ENCODE measurements at places on chromosomes 3 and 15. TPM values are rescaled to one million over a fixed set of nuclear protein-coding genes. Genes with fewer than 3 reads are reported as not detected.

The LRRC2 gene
- total RNA-seq: not detected

The C3orf20 gene
- 0.20 TPM for total RNA-seq

DNA sequence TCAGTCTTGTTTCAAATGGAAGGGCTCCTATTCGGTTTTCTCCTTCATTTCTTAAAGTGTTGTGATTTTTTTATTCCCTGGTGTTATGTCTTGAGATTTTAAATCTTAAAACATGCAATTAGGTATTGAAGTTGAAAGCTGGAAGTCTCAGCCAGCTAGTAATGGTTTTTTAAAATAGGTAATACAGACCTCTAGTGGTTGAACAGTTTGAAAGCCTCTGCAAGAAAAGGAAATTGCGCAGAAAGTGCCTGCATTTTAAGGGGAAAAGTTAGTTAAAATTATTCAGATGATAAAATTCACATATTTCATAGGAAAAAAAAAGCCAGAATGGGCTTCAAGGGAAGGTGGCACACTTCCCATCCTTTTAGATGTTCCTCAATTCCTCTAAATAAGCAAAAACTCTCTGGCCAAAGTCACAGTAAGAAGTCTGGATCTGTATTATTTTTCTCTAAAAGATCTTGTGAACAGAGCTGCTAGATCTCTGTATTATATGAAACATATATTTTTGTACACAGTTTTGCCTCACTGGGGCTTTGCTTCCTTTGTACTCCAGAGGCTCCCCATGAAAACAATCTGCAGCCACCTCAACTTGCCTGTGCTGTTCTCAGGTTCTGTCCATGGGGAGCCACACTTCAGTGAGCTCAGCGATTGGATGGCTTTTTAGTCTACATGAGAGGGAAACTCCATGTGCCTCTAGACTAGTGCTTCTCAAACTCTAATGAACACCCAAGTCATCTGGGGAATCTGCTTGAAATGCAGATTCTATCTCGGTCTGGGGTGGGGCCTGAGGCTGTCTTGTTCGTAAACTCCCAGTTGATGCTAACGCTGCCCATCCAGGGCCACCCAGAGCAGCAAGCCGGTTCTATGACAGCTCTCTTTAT is 21.5 kb downstream of the AGTR1 start:
- H3K36me3 ChIP-seq: no peaks in the 10 kb centered on the region
- DNase-seq: peak; percentile 4
- no peak overlapping the region for H3K27ac ChIP-seq
- 0 out of 2 replicates have a peak, but pooled peaks cover 4% of the 10 kb centered on the region for H3K4me1 ChIP-seq
- no peak overlapping the region for H3K4me3 ChIP-seq

The CFAP161 gene
- total RNA-seq: 0.15 TPM

DNA sequence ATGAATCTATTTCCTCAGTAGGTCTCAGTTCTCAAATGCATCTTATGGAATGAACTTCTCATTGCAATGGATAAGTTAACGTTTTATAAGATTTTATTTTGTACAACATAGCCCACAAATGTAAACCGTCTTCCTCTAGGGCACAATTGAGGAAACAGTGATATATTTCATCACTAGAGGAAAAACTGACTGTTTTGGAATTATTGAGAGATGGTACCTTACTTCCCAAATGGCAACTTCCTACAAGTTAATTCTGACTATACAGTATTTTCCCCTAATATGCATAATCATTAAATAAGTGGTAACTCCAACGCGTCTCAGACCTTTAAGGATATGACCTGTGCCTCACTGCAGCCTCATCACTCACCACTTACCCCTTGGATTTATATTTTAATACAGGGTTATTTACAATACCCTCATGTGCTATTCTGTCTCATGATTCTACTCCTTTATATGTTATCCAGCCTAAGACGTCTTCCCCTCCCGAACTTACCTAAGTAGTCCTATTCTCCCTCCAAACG is 13.3 kb downstream of the GABPB1 start:
- no peaks in the 10 kb centered on the region for H3K36me3 ChIP-seq
- H3K27ac ChIP-seq: no peak overlapping the region

GRCh38 chr15:48580736-48581135 is 64.8 kb downstream of the FBN1 start:
- H3K27ac ChIP-seq: no peak overlapping the region
- no peaks in the 10 kb centered on the region for H3K36me3 ChIP-seq
- H3K4me1 ChIP-seq: no peaks in the 10 kb centered on the region
- H3K4me3 ChIP-seq: no peak overlapping the region
- no peak for DNase-seq
- no peaks in the 10 kb centered on the region for H3K27me3 ChIP-seq

DNA sequence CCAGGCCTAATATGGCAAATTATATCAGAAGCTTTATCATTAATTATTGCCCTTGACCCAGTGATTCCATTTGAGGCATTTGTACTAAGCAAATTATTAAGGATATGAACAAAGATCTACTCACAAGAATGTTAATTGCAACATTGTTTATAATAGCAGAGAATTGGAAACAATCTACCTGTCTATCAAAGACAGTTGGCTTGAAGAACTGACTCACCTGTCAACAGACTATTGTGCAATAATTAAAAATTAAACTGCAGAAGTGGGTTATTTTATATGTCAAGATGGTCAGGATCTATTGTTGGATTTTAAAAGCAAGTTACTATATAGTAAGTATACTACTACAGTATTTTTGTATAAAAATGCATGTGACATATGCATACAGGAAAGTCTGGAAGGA is 6.7 kb upstream of the FETUB start:
- DNase-seq: no peak
- H3K4me3 ChIP-seq: no peak overlapping the region
- H3K27ac ChIP-seq: no peak overlapping the region

- H3K27me3 ChIP-seq: 0 out of 2 replicates have a peak, but pooled peaks cover 3% of the 10 kb centered on the region
- no peak overlapping the region for H3K27ac ChIP-seq
- no peak for DNase-seq
- H3K4me3 ChIP-seq: no peak overlapping the region
Observed at GRCh38 chr3:67739851-67740250, 85.4 kb upstream of the SUCLG2 start.

- peaks cover 10% of the 10 kb centered on the region for H3K4me1 ChIP-seq
- H3K36me3 ChIP-seq: peaks cover 32% of the 10 kb centered on the region
- H3K27me3 ChIP-seq: no peaks in the 10 kb centered on the region
- DNase-seq: peak; percentile 97
Observed at GRCh38 chr3:49673715-49674496, at the start of gene APEH. Gene APEH (plus strand): TSS chr3:49674351. CDS start chr3:49674402, 51 bp downstream.

The AHSG gene
- 1.6 TPM for total RNA-seq

DNA sequence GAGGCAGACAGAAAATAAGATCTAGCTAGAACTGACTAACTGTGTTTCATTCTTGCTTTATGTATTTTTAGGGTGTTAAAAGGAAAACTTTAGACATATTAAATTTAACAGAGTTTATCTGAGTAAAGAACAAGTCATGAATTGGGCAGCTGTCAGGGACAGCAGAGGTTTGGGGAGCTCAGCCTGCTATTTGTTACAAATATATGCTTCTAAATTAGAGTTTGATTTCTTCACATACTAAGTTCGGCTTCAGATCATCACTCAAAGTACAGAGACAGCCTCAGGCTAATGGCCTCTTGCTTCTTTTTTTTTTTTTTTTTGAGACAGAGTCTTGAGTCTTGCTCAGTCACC is 21.9 kb downstream of the EFCC1 start:
- DNase-seq: no peak
- no peak overlapping the region for H3K27ac ChIP-seq
- no peaks in the 10 kb centered on the region for H3K36me3 ChIP-seq
- H3K4me1 ChIP-seq: peaks cover 17% of the 10 kb centered on the region
- H3K4me3 ChIP-seq: no peak overlapping the region

The FBXL2 gene
- 12.8 TPM for total RNA-seq

- H3K27ac ChIP-seq: no peak overlapping the region
- peak overlapping the region; percentile 21 for H3K4me3 ChIP-seq
- DNase-seq: no peak
Observed at GRCh38 chr3:23202203-23202920, 765 bp upstream of the UBE2E2 start.

DNA sequence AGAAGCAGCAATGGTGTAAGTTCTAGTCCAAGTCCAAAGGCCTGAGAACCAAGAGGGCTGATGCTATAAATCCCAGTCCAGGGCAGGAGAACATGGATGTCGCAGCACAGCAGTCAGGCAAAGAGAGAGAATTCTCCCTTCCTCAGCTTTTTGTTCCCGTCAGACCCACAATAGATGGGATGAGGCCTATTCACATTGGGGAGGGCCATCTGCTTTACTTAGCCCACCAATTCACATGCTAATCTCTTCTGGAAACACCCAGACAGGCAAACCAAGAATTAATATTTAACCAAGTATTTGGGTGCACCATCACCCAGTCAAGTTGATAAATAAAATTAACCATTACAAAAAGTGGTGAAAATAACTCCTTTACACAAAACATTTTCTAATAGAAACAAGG is 511.7 kb upstream of the UBE2E2 start:
- DNase-seq: no peak
- no peaks in the 10 kb centered on the region for H3K4me1 ChIP-seq
- H3K27ac ChIP-seq: no peak overlapping the region
- H3K4me3 ChIP-seq: no peak overlapping the region
- no peaks in the 10 kb centered on the region for H3K27me3 ChIP-seq

- no peak overlapping the region for H3K4me3 ChIP-seq
- no peak overlapping the region for H3K27ac ChIP-seq
- H3K4me1 ChIP-seq: no peaks in the 10 kb centered on the region
- DNase-seq: no peak
- 0 out of 2 replicates have a peak, but pooled peaks cover 3% of the 10 kb centered on the region for H3K27me3 ChIP-seq
Observed at GRCh38 chr15:63998489-63998888, 47.8 kb downstream of the DAPK2 start.

DNA sequence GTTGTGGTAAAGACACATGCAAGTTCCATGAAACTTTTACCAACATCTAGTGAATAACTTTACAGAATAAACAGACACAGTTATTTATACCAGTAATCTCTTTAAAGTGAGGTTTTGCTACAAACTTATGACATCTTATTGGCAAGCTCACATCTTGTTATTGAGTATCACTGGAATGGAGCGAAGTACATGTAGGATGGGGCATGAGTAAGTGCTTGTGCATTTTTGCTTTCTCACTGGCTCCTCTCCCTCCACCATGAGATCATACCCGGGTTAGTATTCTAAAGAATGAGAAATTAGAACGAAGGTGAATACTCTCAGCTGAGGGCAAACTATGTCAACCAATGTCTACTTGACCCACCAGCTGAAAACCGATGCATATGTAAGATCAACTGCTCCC is 193.3 kb upstream of the ZNF717 start:
- no peak for DNase-seq
- no peak overlapping the region for H3K27ac ChIP-seq
- H3K27me3 ChIP-seq: no peaks in the 10 kb centered on the region
- no peaks in the 10 kb centered on the region for H3K4me1 ChIP-seq
- no peak overlapping the region for H3K4me3 ChIP-seq

The LXN gene
- not detected for total RNA-seq
